SW480 (cell line): ENCODE measurements at places on chromosomes 6 and 20.

- no peak for DNase-seq
Measured at GRCh38 chr20:10253780-10254179, 35.1 kb downstream of the SNAP25 start.

GRCh38 chr6:155200012-155200411, 63.8 kb upstream of the CLDN20 start:
- DNase-seq: no peak

- no peak for DNase-seq
Measured at GRCh38 chr20:25318471-25319240, 70.8 kb downstream of the PYGB start.

DNA sequence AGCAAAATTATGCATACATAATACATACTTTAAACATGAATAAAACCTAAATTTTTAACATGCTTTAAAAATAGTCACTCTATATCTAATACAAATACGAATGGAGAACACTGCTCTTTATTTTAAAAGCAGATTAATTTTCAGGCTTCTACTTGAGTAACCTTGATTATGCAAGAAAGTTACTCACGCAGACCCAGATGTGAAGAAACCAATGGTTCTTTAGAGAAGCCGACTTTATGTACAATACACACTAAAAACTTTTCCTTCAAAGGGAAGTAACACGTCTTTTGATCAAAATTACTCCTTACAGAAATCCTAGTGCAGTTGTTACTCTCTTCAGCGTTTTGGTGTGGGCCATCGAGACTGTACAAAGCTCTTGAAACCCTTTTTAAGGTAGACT, 136.9 kb upstream of the SLC22A16 start:
- DNase-seq: no peak

DNA sequence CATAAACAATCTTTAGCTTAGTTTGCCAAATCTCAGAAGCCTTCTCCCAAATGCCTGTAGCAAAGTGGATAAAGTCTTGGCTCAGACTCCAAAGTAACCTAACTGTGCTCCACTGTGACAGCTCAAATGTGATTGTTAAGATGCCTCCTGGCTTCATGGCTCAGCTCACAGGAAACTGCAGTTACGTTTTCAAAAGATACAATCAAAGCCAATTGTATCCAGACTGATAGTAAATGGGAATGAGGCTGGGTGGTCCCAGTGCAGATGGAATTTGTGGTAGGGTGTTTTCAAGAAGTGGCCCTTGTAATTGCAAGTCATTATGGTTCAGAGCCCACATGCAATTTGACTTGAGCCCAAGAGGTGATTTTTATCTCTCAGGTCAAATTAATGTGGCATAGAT, 151.2 kb upstream of the TAB2 start:
- DNase-seq: no peak

GRCh38 chr20:23452776-23453175, at the start of gene CST11:
Gene CST11, minus strand, starts transcription at chr20:23452876. Its CDS starts 65 bp downstream, at chr20:23452811.
- no peak for DNase-seq
